ENCODE measurements at places on chromosomes 12 and 14.

DNA sequence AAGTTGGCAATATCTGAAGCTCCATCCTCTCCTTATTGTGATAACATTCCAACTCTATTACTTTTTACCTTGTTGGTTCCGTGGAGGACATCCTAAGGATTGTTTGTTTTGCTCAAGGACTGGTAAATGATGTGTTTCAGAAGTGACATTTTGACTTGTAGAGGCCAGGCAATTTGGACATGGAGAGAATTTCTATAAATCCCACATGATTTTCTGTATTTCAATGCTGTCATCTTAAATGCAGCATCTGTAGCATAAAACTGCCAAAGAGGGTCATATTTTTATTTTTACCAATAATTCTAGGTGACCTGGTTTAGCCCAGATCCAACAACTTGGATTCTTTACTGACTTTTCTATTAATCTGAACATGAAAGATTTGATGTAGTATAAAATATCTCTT, 328.4 kb downstream of the BMP4 start:
- no peak for DNase-seq

GRCh38 chr12:113220593-113221180, 577 bp upstream of the TPCN1 start:
- DNase-seq, result no peak

- DNase-seq, result no peak
These were observed 10.1 kb downstream of the NOC4L start for GRCh38 chr12:132154341-132154761.

DNA sequence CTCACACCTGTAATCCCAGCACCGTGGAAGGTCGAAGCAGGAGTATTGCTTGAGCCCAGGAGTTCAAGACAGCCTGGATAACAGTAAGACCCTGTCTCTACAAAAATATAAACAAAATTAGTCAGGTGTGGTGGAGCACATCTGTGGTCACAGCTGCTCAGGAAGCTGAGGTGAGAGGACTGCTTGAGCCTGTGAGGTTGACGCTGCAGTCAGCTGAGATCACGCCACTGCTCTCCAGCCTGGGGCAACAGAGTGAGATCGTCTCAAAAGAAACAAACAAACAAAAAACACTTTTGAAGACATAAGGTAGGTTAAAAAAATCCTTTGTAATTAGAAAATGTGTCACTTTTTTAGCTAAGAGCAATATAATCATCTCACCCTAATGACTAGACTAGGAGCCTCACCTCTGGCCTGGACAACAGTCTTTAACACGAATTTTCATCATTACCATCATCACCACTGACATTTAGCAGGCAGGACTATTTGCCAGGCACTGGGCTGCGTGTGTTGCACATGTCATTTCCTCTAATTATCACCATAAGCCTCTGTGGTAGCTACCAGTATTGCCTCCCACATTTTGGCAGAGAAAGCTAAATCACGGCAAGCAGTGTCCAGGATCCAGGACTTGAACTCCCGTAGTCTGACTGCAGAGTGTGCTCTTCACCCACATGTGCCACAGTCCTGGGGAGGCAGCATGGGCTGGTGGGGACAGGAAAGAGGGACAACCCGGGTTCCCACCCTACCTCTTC, 4.6 kb upstream of the SYCP3 start:
- DNase-seq, result peak; percentile 28

GRCh38 chr12:58502226-58502625, 418.1 kb downstream of the LRIG3 start:
- no peak for DNase-seq

- no peak for DNase-seq
These were observed 80.1 kb downstream of the ETV6 start for GRCh38 chr12:11729439-11730150.

DNA sequence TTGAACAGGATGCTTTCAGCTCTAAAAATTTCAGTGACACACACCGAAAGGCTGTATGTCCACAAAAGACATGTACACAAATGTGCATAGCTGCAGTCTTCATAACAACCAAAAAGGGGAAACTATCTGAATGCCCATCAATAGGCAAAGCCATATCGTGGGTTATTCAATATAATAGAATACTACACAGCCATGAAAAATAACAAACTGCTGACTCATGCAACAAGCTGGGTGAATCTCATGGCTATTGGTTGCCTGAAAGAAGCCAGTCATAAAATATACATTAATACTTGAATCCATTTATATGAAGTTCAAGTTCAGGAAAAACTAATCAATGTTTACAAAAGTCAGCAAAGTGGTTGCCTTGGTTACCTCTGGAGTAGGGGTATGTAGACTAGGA, 58.4 kb upstream of the RIN3 start:
- no peak for DNase-seq

GRCh38 chr14:73105050-73105449, 31.3 kb upstream of the PSEN1 start:
- DNase-seq, result no peak

DNA sequence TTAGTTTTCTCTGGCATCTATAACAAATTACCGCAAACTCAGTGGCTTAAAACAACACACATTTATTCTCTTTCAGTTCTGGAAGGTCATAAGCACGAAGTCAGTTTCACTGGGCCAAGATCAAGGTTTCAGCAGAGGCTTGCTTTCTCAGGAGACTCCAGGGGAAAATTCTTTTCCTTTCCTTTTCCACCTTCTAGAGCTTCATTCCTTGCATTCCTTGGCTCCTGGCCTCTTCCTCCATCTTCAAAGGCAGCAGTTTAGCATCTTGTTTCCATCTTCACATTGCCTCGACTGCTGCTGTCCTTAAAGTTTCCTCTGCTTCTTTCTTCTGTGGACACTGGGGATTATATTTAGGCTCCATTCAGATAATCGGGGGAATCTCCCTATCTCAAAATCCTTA, 106.1 kb downstream of the PDE3A start:
- no peak for DNase-seq

- no peak for DNase-seq
These were observed at the start of gene SRGAP1 for GRCh38 chr12:63844391-63845341. SRGAP1 (plus strand) TSS chr12:63844700; CDS start chr12:63844817, 117 bp downstream.

- no peak for DNase-seq
These were observed 31.0 kb downstream of the SLC25A29 start for GRCh38 chr14:100275214-100275613.

DNA sequence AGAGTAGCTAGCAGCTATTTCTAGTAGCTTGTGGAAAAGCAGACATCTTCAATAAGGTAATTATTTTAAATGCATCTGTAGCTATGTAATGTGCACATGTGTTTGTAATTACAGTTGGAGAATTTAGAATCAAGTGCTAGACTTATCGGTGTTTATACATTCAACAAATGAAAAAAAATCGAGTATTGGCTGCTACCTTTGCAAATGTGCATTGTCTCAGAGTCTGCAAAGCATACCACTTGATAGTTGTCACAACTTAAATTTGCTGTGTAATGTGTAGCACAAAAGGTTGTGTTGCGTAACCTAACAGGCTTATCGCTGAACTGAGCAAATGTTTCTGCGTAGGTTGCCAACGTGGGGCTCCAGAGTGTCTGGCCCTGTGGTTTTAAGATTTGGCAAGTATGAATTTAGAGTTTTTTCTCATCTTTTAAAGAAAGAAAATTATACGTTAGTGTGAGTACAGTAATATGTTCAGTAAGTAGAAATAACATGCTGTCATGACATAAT, 44.3 kb downstream of the TMTC2 start:
- DNase-seq, result no peak

GRCh38 chr12:46562625-46563225, 190.2 kb upstream of the SLC38A2 start:
- no peak for DNase-seq

- DNase-seq, result no peak
These were observed 7.6 kb downstream of the B4GALNT1 start for GRCh38 chr12:57625261-57626032.

DNA sequence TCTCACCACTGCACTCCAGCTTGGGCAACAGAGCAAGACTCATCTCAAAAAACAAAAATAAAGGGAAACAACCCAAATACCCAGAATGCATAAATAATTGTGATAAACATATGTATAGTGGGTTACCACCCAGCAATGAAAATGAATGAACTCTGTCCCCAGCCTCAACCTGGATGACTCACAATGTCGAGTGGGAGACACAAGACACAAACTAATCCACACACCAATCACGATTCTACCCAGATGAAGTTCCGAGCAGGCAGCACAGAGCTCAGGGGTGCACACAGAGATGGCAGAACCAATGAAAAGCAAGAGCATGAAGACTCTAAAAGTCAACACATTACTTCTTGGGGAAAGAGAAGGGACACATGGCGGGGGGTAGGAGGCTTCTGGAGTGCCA, 27.1 kb downstream of the ABCB9 start:
- no peak for DNase-seq

DNA sequence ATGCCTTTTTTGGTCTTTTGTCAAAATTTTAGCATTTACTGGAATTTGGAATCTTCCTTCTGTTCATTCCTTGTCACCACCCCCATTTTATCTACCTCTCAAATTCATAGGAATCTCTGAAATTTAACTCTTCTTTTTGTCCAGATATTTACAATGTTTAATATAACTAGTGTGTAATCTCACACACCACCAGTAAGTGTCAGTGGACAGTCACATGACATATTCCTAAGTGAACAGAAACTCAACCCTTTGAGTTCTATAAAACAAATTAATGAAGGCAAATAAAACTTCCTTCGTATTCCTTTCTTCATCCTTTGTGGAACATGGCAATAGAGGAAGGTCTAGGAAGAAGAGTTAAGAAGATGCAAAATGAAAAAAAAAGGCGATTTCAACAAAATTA, 26.6 kb downstream of the ATF7 start:
- no peak for DNase-seq

All from activated CD4-positive, alpha-beta memory T cell treated with anti-CD3 and anti-CD28 coated beads, Interleukin-2, amount 10 ng/mL, durations not matched to agents 7 days and 5 days (primary cell).